ENCODE measurements at places on chromosomes 2 and 18.

GRCh38 chr18:59900222-59901128 lies 679 bp downstream of the PMAIP1 start:
- peak; percentile 51 for DNase-seq

- DNase-seq: peak; percentile 20
Measured at GRCh38 chr2:7840651-7841380, 841.0 kb upstream of the ID2 start.

GRCh38 chr2:3379339-3379646 lies 201 bp upstream of the TRAPPC12 start:
- no peak for DNase-seq

DNA sequence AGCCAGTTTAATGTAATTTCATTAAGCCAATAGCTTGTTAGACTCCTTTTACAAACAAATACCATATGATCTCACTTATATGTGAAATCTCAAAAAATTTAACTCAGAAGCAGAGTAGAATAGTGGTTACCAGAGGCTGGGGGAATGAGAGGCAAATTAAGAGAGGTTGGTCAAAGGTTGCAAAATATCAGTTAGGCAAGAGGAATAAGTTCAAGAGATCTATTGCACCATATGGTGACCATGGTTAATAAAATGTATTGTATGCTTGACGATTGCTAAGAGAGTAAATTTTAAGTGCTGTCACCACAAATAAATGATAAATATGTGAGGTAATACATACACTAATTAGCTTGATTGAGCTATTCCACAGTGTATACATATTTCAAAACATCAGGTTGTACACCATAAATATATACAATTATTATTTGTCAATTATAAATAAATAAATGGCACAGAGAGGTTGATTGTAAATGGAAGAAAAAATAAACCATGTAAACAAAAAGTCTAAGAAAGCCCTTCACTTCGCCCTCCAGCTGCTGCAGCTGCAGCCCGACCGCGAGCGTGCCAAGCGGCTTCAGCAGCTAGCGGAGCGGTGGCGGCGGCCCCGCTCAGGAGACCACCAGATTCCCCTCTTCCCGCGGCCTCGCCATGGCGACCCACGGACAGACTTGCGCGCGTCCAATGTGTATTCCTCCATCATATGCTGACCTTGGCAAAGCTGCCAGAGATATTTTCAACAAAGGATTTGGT lies 23.0 kb upstream of the ACTR2 start:
- no peak for DNase-seq

- DNase-seq: peak; percentile 64
Measured at GRCh38 chr2:231717281-231718171, 9.2 kb downstream of the PTMA start.

GRCh38 chr2:240917684-240918257 lies 11.6 kb downstream of the CROCC2 start:
- no peak for DNase-seq

GRCh38 chr2:51697095-51697494 lies 665.2 kb upstream of the NRXN1 start:
- DNase-seq: no peak

GRCh38 chr2:150486539-150487484 lies 655 bp downstream of the RND3 start:
- DNase-seq: no peak

- DNase-seq: no peak
Measured at GRCh38 chr2:151237422-151238025, 24.1 kb downstream of the RBM43 start.

DNA sequence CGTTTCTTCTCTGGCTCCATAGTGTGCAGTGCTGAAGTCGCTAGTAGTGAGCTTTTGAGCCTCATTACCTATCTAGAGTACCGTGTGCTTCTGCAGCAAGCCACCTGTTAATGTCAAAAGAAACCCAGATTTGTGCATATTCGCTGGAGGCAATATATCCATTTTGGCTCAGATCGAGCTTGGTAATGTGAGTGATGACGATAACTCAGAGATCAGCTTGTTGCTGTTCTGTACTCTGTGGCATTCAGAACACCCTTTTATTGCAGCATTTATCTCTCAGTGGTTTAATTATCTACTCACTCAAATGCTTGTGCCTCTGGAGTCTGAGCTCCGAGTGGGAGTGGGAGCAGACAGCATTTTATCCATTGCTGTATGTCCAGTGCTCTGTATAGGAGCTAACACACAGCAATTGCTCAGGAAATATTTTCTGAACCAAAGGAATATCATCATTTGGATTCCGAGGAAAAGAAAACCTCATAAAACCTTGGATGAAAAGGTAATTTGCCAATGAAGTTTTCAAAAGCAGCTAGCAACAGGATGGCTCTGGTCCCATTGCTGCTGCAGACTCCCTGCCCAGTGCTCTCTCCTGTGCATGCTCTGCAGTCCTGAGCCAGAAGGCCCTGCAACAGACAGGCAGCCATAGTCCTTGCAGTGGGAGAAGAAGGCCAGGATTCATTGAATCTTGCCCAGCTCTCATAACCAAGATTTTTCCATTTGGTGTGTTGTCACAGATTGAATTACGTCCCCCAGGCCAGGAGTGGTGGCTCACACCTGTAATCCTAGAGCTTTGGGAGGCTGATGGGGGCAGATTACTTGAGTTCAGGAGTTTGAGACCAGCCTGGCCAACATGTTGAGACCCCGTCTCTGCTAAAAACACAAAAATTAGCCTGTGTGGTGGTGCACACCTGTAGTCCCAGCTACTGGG lies 183.8 kb downstream of the MYCN start:
- DNase-seq: no peak

DNA sequence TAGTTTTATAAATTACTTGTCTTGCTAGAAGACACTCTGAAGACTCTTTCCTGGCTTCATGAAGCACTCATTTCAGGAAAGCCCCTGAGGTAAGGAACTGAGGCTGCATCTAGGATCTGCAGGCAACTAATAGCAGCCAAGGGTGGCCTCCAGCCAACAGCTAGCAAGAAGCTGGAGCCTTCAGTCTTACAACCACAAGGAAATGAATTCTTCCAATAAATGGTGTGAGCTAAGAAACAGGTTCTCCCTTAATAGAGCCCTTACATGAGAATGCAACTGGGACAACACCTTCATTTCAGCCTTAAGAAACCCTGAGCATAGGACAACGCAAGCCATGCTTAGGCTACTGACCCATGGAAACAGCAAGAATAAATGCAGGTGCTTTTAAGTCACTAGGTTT lies 254.6 kb upstream of the RBBP8 start:
- DNase-seq: no peak

DNA sequence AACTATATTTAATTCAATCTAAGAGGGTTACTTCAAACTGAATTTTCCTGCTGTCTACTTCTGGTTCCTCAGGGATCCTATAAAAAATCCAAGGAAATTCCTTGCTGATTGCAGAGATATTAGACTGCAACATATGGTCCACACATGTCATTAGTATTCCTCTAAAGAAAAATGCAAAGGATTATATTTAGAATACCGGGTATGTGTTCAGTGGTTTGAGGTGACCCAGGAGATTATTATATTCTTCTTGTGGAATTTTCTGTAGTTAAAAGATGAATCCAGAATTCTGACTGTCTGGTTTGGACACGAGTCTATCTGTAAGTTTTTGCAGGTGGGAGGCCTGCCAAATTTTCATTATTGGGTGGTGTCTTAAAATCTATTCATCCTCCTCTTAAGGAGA lies 18.2 kb downstream of the HOXD1 start:
- DNase-seq: no peak

GRCh38 chr2:211930331-211930730 lies 608.3 kb downstream of the ERBB4 start:
- no peak for DNase-seq
